Kidney (tissue), 22 donors: ENCODE measurements at places on chromosomes 13 and 19. TPM values are rescaled to one million over a fixed set of nuclear protein-coding genes. Genes with fewer than 3 reads are reported as not detected.

The ZNF284 gene
- 1.2 TPM for polyA plus RNA-seq

The C19orf67 gene
- polyA plus RNA-seq = not detected

The PODNL1 gene
- not detected for polyA plus RNA-seq

The FSTL3 gene
- 23.9 TPM for polyA plus RNA-seq

The TTC9B gene
- polyA plus RNA-seq = not detected

The KASH5 gene
- polyA plus RNA-seq = not detected

The MEF2B gene
- polyA plus RNA-seq = 0.47 TPM

The IGFL1 gene
- polyA plus RNA-seq = not detected

The ACP7 gene
- 0.13 TPM for polyA plus RNA-seq

The ZNF28 gene
- 10.0 TPM for polyA plus RNA-seq

The LYPD3 gene
- 2.2 TPM for polyA plus RNA-seq

The ZNF763 gene
- polyA plus RNA-seq = 4.6 TPM

The EFNB2 gene
- polyA plus RNA-seq = 12.7 TPM

The PRR20C gene
- not detected for polyA plus RNA-seq

The THSD8 gene
- 10.0 TPM for polyA plus RNA-seq

The CHST8 gene
- not detected for polyA plus RNA-seq

The CRTC1 gene
- 10.9 TPM for polyA plus RNA-seq

The RFX1 gene
- polyA plus RNA-seq = 5.2 TPM

The FFAR3 gene
- polyA plus RNA-seq = not detected

The TSSK6 gene
- 1.4 TPM for polyA plus RNA-seq

The CLASRP gene
- polyA plus RNA-seq = 38.0 TPM

The LPAR2 gene
- polyA plus RNA-seq = 5.6 TPM

The ZNF675 gene
- polyA plus RNA-seq = 3.9 TPM

The LILRA5 gene
- 1.4 TPM for polyA plus RNA-seq

The OLFM2 gene
- 5.4 TPM for polyA plus RNA-seq

The ZNF880 gene
- 10.9 TPM for polyA plus RNA-seq
